ENCODE measurements at places on chromosomes 1 and 21.
A peak's percentile ranks its signal among the peaks of the same experiment; 100 is the strongest.

DNA sequence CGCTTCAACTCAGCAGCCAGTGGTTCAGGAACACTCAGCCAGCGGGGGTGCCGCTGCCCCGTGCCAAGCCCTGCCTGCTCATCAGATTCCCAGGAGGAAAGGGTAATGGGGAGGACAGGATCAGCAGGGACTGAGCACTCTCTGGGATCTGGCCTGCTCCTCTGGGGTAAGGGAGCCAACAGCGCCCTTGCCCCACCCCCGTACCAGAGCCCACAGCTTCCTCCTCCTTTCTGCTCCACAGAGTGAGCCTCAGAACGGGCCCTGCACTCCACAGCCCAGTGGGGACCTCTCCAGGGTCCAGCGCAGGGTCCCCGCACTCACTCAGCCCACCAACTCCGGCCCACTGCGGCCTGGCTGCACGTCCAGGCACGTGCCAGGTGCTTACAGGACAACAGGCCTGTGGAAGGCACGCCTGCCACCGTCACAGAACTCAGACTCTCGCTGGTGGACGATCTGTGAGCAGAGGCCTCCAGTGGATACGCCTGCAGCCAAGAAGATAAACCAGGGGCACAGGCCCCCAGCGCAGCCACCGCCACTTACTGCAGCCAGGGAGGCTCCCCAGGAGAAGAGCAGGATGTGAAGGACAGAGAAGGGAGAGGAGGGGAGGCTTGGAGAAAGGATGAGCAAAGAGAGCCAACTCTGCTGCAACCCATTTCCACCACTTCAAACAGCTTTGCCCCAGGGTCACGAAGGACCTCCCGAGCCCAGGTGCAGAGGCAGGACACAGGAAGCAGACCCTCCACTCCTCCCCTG is 2.1 kb downstream of the MEGF6 start:
- DNase-seq, result no peak

- no peak for DNase-seq
These were observed 14.5 kb downstream of the RASSF5 start for GRCh38 chr1:206521694-206522402.

GRCh38 chr1:22780696-22781095 is 70.1 kb downstream of the EPHB2 start:
- DNase-seq, result peak; percentile 79

DNA sequence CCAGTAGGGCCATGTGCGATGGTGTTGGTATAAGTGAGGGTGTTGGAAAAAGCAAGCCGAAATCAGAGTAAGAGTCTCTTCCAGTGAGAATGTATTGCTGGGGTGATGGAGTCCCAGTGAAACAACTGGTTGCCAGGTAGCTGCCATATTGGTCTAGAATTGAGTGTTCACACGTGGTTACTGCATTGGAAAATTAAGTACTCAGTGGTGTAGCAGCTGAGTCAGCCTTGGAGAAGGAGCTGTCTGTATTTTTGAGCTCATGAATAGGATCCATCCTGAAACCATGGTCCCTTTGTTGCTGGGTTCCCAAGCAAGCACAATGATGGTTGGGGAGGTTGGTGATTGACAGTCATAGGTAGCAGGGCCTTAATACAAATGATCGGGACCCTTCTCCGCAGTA is 235.3 kb downstream of the DYRK1A start:
- DNase-seq, result no peak

DNA sequence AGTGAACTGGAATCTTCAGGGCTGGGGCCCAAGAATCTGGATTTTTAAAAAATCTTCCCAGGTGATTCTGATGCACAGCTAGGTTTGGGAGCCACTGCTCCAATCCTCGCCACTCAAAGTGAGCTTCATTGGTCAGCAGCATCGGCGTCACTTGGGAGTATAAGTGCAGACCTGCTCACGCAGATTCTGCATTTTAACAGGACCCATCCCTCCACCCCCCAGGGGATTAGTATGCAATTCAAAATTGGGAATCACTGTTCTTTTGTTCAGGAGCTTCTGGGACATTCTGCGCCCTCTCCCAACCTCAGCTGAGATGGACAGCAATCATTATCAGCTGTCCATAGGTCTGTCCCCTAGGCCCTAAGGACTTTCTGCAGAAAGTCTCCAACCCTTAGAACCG is 53.5 kb downstream of the LGR6 start:
- no peak for DNase-seq

GRCh38 chr1:201038186-201038876 is 14.8 kb upstream of the KIF21B start:
- DNase-seq, result no peak

- peak; percentile 70 for DNase-seq
These were observed 12.5 kb upstream of the ATF3 start for GRCh38 chr1:212595787-212596714.

GRCh38 chr21:35294231-35294898 is 245.3 kb upstream of the RUNX1 start:
- peak; percentile 63 for DNase-seq

DNA sequence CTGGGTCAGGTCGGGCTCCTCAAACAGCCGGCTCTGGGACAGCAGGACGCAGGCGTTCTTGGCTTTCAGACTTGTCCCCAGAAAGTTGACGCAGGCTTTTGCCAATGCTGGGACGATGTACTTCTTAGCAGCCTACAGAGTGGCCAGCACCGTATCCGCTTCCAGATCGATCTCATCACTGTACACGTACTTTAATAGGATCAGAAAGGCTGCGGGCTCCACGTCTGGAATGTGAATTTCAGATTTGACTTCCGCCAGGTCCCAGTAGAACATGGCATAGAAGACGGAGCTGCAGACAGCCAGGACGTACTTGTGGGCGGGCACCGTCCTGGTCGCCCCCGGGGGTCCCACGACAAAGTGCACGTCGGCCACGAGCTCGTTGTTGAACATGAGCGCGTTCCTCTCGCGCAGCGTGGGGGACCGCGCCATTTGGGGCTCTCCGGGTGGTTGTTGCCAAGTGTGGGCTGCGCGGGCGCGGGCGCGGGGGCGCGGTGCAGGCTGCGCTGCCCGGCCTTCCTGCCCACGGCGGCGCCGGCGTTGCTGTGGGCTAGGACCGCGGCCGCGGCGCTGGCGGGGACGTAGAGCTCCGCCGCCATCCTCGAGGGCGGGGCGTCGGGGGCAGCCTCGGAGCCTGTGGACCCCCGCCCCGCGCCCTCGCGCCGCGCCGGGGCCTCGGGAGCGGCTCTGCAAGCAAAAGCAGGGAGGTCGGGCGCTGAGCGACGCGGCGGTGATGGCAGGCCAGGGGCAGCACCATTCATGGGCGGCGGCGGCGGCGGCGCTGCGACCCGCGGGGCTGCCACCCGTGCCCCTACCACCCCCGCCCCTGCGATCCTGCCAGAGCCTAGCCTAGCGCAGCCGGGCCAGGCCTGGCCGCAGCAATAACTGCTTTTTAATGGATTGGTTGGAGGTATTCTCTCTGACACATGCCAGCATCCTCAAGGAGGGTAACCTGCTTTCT is 10.6 kb downstream of the CNR2 start:
- DNase-seq, result no peak

GRCh38 chr1:229150518-229150917 is 120.4 kb upstream of the RAB4A start:
- DNase-seq, result no peak

DNA sequence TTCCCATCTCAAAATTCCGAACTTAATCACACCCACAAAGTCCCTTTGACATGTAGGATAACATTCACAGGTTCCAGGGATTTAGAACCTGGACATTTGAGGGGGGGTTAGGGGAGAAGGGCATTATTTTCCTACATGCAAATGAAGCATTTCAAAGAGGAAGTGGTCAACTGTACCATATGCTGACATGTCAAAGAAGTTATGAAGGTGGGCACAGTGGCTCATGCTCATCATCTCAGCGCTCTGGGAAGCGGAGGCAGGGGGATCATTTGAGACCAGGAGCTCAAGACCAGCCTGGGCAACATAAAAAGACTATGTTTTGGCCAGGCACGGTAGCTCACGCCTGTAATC is 35.7 kb downstream of the PTP4A2 start:
- no peak for DNase-seq

DNA sequence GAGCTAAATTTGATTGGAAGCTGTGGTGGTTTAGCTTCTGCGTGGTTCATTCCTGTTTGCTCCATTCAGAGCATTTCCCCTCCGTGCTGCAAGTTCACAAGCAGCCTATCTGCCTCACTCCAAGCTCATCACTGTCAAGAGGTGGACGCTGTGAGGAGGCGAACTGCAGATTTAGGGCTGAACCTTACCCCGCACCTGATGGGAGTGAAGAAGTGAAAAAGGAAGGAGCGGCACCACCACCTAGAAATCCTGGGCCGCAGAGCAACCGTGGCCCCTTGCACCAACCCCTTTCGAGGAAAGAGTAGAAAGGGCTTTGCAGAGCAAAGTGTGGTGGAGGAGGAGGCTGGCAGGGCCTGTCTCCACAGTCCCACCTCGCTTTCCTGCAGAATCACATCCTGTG is 117.4 kb downstream of the IER5 start:
- no peak for DNase-seq

- DNase-seq, result no peak
These were observed 82.1 kb downstream of the DAB1 start for GRCh38 chr1:57341721-57342120.

GRCh38 chr1:223253916-223254315 is 110.1 kb downstream of the SUSD4 start:
- DNase-seq, result no peak

GRCh38 chr1:178945763-178946266 is 74.9 kb upstream of the ANGPTL1 start:
- DNase-seq, result peak; percentile 34

- DNase-seq, result no peak
These were observed 10.8 kb downstream of the TRIM45 start for GRCh38 chr1:117110774-117111173.

DNA sequence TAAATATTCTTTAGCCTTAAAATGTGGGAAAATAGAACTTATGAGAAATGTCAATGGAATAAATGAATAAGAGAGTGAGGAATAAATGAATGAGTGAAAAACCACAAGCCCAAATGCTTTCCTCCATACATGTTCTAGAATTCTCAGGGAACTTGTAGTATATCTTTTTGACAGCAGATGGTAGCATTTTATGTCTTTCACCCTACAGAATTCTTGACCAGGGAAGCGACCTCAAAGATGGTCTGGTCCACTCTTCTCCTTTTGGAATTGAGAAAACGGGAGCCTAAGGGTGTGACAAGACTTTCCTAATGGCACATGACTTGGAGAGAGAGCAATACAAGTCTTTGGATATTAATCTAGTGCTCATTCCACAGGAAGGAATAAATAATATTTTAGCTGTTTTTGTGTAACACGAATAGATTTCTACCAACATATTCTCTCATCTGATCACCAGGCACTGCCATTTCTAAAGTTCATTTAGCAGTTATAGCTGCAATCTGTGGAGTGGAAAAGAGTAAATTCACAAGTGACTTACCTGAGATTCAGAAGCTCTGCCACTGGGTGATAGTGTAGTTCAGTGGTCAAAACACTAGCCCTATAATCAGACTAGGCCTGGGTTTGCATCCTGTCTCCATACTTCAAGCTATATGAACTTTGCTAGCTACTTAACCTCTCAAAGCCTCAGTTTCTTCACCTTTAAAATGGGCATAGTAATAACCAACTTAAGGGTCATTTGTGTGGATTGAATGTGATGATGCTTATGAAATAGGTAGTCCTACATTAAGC is 15.0 kb upstream of the F5 start:
- peak; percentile 57 for DNase-seq

GRCh38 chr21:27674041-27674615 is 707.2 kb upstream of the ADAMTS5 start:
- no peak for DNase-seq

DNA sequence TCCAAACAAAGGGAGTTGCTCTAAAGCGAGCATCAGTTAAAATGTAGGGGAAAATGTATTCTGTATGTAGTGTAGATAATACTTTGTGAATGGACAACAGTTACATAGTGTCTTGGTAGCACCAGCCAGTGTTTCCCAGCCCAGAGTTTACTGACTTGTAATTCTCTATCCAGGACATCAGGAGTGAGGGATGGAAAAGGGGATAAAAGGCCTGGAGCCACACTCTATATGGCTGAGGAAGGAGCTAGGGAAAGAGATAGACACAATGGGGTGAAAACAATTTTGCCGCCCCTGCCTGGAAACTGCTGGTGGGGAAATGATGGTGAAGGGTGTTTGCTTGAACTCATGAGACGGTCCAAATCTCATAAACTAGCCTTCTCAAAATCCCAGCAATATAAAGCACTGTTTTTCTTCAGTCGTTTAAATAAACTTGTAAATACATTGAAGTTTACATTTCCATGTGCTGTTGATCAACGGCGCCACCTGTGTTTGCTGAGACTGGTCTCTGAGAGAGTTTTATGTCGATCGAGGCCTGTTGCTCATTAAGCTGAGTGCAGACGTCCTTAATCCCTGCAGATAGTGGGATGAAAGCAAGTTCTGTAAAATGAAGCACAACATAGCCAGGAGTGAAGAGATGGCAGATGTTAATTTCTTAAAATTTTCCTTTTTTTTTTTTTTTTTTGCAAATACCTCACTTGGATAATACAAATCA is 27.9 kb upstream of the AGO1 start:
- peak; percentile 22 for DNase-seq

DNA sequence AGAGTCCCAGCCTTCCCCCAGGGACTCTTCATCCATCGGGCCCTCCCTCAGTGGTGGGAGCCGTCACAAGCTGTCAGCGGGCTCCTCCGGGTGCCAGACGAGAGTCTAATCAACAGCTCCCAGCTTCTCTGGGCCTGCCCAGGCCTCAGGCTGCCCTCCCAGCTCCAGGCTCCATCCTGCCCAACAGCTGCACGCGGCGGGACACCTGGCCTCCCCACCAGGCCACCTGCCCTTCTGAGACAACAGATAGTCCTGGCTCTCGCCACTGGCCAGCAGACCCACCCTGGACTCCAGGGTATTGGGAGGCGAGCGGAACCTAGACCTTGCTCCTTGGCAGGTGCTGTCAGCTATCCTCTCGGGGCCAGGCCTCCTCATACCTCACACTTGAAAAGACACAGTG is 3.1 kb downstream of the WNT4 start:
- DNase-seq, result peak; percentile 47

DNA sequence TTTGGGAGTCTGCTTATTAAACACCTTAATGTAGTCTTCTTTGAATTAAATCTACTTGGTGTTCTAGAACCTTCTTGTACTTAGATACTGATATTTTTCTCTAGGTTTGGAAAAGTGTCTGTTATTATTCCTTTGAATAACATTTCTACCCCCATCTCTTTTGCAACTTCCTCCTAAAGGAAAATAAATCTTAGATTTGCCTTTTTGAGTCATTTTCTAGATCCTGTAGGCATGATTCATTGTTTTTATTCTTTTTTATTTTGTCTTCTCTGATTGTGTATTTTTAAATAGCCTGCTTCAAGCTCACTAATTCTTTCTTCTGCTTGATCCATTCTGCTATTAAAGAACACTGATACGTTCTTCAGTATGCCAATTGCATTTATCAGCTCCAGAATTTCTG is 155.9 kb upstream of the NEGR1 start:
- no peak for DNase-seq

GRCh38 chr1:12016182-12016581 is 3.1 kb upstream of the MIIP start:
- DNase-seq, result no peak

GRCh38 chr1:57353654-57354053 is 70.2 kb downstream of the DAB1 start:
- DNase-seq, result no peak

- DNase-seq, result no peak
These were observed 19.0 kb downstream of the DHRS3 start for GRCh38 chr1:12598974-12599373.
